Mesothelial cell of epicardium (in vitro differentiated cells): ENCODE measurements at places on chromosomes 16 and 17. TPM values are rescaled to one million over a fixed set of nuclear protein-coding genes. Genes with fewer than 3 reads are reported as not detected.

DNA sequence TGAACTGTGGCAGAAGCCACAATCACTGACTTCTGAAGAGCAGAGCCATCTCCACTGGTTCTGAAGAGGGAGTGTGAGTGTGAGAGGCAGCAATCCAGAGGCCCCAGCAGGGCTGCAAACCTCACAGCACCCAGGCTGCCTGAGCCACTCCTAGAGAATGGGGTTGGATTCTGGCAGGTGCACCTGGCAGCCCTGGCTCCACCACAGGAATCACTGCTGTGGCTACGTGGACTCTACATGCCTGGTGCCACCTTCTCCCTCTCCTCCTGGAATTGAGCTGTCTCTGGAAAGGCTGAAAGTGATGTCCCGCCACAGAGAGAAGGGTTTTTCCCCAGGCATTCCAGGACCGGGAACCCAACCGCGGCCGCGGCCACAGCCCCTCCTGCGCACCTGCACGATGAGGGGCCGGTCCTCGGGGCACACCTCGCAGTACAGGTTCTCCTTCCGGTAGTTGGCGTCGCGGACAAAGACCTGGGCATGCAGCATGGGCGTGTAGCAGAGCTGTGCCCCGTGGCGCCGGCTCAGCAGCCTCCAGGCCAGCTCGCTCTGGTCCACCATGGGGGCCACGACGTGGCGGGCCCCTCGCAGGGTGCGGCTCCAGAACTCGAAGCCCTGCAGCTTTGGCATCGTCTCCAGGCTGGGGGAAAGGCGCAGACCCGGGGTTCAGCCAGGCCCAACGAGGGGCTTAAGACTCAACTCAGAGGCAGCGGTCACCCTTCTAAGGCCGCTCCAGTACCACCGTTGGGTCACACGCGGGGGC lies 991 bp downstream of the DUS1L start:
- H3K27ac ChIP-seq, result no peak overlapping the region
- H3K4me3 ChIP-seq, result peak overlapping the region; percentile 64
- H3K27me3 ChIP-seq, result no peaks in the 10 kb centered on the region

DNA sequence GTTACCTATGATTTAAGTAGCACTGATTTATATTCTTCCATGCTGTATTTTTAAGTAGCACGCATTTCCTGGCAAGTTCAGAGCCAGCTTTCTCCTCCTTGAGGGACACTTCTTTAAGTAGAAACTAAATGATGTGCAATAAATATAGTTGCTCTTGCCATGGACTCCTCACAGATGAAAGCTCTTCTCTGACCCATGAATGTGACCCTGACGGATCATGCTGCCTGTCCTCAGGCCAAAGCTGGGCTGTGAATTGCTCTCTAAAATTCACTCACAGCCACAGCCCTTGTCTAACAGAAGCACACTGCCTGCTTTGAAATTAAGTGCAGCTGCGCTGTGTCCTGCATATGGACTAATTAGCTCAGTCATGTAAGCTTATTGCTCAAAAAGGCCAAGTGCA lies 438.8 kb downstream of the PMP22 start:
- no peak overlapping the region for H3K4me3 ChIP-seq
- peaks cover 16% of the 10 kb centered on the region for H3K4me1 ChIP-seq
- DNase-seq, result no peak
- peaks cover 24% of the 10 kb centered on the region for H3K27me3 ChIP-seq

KRTAP4-5 gene
- total RNA-seq, result not detected in 3 replicates

ABR gene
- total RNA-seq, result 63.9 to 70.1 TPM (median 69.3 TPM) in 3 replicates
